ENCODE measurements at places on chromosomes 2 and 18.

- no peak for DNase-seq
These were observed 105.3 kb upstream of the TTN start for GRCh38 chr2:178912416-178913048.

DNA sequence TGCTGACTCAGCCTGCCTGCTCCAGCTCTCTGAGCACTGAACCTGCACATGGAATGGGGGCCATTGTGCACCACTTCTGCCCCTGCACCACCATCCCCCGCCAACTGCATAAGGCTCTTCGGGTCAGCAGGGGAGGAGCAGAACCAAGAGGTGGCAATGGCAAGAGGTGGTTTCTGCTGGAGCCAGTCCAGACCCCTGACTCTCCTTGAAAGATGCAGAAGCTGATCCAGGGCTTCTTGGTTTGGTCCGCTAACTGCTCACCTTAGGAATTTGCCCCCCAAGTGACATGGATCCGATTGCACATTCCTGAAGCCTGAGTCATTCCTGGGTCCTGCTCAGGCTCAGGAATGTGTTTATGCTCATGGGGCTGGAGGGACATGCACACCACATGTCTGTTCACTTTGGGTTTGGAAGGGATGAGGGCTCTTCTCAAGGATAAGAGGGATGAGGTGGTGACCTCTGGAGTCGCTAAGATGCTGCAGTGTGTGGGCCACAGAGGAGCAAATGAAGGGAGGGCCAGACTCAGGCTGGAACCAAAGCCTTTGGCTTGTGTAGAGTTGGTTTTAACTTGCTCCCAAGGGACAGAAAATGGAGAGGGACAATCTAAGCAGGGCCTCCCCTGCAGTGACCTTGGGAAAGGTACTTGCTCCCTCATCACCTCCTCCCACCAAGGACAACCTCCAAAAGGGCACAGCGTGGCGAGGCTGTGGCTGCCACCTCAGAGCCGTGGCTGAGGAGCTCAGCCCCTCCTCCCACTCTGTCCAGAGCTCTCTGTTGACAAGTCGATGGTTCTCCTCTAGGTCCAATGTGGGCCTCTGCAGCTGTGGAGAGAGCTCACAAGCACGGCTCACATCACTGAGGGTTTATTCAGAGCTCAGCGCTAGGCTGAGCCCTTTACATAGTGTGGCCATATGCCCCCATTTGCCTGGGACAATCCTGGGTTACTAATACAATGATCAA, 66.2 kb downstream of the HS1BP3 start:
- no peak for DNase-seq

- DNase-seq = no peak
These were observed 64.7 kb downstream of the MRPL35 start for GRCh38 chr2:86263956-86264355.

DNA sequence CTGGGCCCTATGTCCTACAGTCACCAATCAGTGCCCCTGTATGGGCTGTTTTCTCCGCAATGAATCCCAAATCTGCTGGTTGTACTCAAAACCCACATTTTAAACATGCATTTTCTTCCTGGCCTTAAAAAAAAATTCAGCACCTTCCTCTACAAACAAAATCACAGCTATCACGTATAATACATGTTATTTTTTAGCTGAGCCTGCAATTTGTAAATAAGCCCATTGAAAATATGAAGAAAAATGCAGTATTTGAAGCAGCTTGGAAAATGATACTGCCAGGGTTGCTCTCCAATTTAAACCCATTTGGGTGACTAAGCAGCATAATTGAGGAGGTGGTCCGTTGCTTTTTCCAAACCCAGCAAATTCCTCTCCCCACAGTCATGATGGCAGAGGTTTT, 33.0 kb upstream of the GYPC start:
- no peak for DNase-seq

GRCh38 chr2:2635025-2635528, 304.0 kb upstream of the MYT1L start:
- no peak for DNase-seq

- DNase-seq = no peak
These were observed 530 bp downstream of the GALNT1 start for GRCh38 chr18:35581898-35582641.

DNA sequence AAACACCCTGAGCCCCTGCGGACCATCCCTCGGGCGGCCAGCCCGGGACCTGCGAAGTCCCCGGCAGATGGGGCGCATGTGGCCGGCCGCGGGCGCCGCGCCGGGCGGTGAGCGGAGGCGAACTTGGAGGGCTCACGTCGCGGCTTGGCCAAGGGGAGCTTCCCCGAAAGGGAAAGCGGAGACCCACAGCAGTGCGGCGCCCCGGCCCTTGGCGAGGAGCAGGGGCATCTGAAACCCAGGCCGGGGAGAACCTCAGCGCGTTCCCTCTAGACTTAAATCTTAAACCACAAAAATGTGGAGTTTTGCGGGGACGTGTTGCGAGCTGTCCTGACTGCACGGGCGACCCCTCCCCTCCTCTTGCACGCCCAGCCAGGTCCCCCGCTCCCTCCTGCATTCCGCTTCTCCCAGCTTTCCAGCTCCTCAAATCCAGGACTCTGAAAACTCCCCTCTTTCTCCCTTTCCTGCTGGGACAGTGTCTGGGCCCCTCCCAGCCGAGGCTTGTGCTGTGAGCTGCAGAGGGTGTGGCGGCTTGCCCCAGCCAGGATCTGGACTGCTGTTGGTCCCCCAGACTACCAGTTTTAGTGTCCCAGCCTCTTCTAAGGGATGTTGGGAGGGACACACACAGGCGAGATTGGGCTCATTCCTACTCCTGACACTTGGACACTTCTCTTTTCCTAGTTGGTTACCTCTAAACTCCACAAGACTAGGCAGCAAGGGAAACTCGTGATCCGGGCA, 1.3 kb downstream of the FMNL2 start:
- no peak for DNase-seq

GRCh38 chr2:133498662-133499585, 69.3 kb downstream of the NCKAP5 start:
- no peak for DNase-seq

GRCh38 chr18:36432880-36433555, 135.5 kb downstream of the FHOD3 start:
- DNase-seq = no peak
